ENCODE measurements at places on chromosomes 1 and 21.
A peak's percentile ranks its signal among the peaks of the same experiment; 100 is the strongest.

DNA sequence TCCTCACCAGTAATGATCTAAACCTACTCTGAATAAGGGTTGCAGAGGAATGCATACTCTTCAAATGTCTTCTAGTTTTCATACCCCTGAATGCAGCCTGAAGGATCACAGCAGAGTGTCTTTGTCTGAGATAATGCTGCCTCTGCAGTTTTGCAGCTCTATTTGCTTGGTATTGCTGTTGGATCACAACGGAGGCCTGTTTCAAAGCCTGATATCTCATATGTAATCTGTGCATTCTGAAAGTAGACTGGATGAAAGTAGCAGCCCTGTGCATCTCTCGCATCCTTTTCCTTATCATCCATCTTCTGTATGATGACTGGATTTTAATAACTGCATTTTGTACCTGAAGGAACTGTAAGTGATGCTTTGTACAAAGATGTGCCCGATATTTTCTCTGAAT is 34.9 kb upstream of the F13B start:
- DNase-seq: no peak

GRCh38 chr21:41612674-41613532 is 104.9 kb upstream of the TMPRSS2 start:
- peak; percentile 7 for DNase-seq

DNA sequence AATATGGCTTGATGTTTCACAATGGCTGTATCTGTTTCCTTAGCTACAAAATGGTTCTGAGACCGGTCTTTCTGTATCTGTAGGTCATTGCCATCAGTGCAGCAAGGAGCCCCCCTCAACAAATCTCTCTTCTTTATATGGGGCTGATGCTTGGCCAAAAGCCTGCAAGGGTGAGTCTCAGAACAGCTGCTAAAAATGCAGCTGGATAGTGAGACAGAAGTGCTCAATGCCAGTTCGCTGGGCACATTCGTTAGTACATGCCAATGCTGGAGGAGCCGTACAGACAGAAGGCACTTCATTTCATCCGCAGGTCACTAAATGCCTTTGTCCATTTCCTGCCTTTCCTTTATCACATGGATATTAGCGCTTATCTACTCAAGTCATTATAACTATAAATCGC is 67.3 kb downstream of the RUNX1 start:
- DNase-seq: no peak

- DNase-seq: no peak
Observed at GRCh38 chr1:153058154-153058553, 842 bp upstream of the SPRR2A start.

DNA sequence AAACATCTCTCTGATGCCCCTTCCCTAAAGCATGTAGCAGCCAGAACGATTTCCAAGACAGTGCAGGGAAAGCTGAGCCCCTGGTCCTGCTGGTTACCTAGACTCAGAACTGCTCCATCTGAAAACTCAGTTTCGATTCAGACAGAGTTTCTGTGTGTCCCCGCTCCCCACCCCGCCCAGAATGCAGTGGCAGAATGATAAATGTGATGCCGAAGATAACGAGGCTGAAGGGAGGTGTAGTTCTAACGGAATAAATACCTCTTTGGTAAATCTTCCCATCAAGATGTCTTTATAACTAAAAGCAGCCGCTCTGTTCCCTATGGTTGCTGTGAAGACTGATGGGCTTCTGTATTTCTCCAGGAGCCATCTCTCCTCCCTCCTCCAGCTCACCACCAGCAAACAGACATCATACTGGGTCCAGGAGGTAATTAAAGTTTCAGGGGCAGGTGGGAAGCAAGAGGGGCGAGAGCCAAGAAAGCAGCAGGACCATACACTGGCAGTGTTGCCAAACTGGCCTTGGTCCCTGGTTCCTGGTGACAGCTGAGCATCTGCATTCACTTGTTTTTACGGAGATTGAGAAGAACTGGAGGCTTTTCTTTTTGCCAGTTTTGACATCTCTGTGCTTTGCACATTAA is 76.9 kb downstream of the DDX20 start:
- no peak for DNase-seq

DNA sequence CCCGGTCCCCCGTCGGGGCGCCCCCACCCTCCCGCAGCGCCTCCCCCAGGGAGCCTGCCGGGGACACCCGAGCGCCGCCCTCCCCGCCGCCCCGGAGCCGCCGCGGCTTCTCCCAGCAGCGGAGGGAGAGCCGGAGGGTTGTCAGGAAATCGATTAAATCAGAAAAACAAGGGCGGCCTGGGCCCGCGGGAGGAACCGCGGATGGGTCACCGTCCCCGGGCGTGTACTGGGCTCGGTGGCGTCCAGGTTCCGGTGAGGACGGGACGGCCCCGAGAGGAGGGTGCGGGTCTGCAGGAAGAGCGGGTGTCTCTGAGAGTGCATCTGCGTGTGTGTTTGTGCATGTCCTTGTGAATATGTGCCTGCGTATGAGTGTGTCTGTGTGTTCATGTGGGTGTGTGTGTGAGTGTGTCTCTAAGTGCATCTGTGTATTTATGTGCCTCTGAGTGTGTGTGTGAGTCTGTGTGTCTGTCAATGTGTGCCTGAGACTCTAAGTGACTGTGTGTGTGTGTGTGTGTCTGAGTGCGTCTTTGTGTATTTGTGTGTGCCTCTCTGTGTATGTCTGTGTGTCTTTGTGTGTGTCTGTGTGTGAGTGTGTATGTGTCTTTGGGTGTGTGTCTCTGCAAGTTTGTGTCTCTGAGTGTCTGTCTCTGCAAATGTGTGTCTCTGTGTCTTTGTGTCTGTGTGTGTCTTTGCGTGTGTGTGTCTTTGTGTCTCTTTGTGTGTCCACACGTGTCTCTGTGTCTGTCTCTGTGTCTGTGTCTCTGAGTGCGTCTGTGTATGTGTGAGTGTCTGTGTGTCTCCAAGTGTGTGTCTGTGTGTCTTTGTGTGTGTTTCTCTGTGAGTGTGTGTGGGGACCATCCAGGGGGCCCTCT is 1.1 kb downstream of the SPSB1 start:
- DNase-seq: peak; percentile 34

GRCh38 chr1:3846541-3846940 is 10.5 kb downstream of the CEP104 start:
- no peak for DNase-seq

DNA sequence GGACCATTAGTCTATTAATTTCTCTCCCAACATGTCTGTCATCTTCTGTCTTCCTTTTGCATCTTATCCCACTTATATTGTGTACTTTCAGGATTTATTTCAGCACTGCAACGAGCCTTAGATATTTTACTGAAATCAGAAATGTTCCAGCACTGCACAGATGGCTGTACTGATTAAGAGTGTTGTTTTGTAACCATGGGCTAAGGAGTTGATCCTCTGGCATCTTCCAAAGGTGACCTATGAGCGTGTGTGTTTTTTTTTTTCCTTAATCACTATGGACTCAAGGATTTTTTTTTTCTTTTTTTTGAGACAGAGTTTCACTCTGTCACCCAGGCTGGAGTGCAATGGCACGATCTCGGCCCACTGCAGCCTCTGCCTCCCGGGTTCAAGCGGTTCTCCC is 7.1 kb upstream of the DDX59 start:
- no peak for DNase-seq

GRCh38 chr1:28986306-28986910 is 72.0 kb downstream of the EPB41 start:
- no peak for DNase-seq

DNA sequence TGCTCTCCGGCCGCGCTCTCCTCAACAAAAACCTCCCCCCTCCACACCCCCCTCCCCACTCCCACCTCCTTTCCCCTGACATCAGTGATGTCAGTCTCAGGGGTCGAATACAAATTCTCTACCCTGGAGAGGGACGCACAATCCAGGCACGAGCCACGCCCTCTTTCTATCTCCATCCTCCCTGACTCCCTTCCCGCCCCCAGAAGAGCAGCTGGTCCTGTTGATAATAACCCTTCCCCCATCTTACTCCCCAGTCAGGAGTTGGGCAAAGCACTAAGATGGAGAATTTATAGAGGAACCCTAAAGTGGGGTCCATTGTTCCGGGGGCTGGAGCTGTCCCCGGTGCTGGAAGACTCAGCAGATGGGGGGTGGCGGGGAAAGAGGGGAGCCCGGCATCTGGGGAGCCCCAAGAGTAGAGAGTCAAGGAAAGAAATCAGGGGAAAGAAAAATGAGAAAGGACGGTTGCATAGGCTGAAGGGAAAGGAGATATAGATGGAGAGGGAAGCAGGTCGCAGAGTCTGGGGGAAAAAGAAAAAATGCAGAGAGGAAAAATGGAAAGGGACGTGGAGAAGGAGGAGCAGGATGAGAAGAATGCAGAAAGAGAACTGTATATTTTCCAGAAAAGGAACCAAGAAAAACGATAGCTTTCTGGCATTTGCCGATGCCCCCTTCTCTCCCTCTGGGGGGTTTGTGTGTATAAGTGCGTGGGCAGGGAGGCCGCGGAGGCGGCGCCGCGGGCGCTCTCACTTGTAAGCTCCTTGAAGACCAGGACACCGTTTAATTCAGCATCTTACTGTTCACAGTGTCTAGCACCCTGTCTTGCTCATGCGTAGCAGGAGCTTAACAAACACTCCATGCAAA is at the start of gene CELF3:
TSS of gene CELF3 (minus strand) at position 33 of the 861 bp plus-strand sequence. CDS start 783 bp downstream, outside the sequence.
- no peak for DNase-seq

DNA sequence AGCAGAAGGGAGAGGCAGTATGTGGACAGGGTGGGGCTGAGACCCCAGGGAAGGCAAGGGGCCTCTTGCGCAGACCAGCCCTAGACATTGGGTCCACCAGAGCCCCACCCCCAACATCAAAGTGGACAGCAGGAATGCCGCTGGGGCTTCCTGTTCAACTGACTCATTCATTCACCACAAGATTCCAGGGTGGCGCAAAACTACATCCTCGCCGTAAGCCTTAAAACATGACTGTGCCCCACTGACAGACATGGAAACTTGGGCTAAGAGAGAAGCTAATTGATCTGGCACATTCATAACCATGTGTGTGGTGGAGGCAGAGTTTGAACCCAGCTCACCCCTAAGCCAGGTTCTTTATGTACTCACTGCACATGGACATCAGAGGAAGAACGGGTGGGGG is 14.0 kb downstream of the COL16A1 start:
- no peak for DNase-seq

- DNase-seq: no peak
Observed at GRCh38 chr1:42551180-42551579, 88.1 kb downstream of the CCDC30 start.

- no peak for DNase-seq
Observed at GRCh38 chr21:35575280-35575915, 484.9 kb downstream of the SETD4 start.

GRCh38 chr1:201490708-201491131 is 16.2 kb downstream of the CSRP1 start:
- DNase-seq: no peak

DNA sequence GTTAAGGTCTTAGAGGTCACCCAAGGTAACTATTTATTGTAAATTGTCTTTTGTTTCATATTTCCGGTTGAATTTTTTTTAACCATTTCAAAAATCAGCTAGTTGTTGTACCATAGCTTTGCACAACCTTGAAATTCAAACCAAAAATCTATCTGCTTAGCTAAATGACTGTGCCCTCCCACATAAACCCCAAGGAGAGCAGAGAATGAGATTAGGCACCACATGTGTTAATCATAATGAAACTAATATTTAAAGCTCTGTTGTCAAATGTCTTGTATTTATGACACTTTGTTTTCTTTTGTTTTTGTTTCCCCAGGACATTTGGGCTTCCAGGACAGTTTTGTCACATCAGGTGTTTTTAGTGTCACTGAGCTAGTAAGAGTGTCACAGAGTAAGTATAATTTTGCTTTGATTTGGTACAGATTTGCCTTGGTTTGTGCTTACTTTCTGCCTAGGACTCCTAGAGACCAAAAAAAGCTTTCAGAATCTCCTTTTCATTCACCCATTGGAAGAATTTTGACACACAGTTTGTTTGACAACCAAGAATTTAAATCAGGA is 249.9 kb downstream of the NFIA start:
- no peak for DNase-seq

DNA sequence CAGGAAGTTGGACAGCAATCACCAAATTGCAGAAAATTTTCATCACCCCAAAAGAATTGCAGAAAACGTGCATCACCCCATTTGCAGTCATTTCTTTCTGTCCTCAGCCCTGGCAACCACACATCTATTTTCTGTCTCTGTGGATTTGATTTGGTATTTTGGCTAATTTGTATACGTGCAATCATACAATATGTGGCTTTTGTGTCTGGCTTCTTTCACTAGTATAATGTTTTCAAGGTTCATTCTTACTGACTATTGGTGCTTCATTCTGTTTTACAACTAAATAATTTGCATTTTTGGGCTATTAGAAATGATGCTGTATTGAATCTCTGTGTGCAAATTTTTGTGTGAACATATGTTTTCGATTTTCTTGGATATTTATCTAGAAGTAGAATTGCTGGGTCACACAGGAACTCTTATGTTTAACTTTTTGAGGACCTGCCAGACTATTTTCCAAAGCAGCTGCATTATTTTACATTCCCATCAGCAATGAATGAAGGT is 24.8 kb upstream of the PRDM2 start:
- DNase-seq: no peak

DNA sequence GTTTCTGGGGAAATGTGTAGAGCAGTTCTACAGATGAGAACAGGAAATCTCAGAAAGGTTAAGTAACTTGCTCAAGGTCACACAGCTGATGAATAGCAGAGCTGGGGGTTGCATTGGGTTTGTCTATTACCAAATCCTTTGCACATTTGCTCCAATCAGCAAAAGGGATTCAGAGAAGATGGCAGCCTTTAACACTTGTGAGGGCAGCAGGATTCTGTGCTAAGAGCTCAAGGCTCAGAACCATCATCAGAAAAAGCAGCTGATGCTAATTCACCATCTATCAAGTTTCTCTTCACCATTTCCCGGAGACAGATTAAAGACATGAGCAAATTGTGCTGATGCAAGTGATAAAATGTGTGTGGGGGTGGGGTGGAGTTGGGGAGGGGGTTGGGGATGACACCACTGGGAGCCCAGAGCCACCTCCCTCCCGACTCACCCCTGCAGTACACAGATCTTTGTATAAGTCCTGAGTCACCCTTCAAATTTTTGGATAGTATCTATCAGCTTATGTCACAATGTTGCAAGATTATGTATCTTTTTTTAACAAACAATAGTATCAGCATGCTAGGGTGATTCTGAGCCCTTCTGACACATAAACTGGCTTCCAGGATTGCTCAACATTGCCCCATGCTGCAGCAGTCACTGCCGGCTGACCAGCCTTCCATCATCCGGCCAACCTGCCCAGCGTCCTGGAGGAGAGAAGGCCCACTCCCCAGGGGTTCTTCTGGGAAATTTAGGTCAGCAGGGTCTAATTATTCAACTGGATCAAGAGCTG is 2.8 kb upstream of the SPSB1 start:
- DNase-seq: no peak

DNA sequence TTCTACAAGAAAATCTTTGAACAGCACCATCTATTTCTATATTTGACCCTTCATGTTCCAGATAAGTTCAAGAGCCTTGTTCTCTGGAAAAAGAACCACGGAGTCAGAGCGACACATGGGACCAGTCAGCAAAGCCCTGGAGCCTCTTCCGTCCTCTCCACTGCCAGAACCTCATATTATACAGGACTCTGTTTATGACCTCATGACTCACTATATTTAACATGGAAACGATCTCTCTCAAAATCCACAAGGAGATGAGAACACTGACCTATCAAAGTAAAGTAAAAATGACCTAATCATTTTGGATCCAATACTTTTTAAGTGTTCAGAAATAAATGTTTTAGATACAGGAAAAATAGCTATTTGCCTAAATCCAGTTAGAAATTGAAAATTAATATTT is 124.6 kb upstream of the KRTAP19-8 start:
- DNase-seq: no peak

GRCh38 chr1:97252925-97253324 is 531.3 kb downstream of the PTBP2 start:
- DNase-seq: no peak

GRCh38 chr1:168585937-168586336 is 9.5 kb downstream of the XCL1 start:
- DNase-seq: no peak
